ENCODE measurements at places on chromosomes 6 and 20.

- no peak for ATAC-seq
Observed at GRCh38 chr20:51272401-51272800, 249.5 kb upstream of the KCNG1 start.

- no peak for ATAC-seq
Observed at GRCh38 chr6:45571159-45571558, 193.4 kb upstream of the SUPT3H start.

GRCh38 chr20:44166477-44166876 lies 20.5 kb downstream of the JPH2 start:
- ATAC-seq = no peak

DNA sequence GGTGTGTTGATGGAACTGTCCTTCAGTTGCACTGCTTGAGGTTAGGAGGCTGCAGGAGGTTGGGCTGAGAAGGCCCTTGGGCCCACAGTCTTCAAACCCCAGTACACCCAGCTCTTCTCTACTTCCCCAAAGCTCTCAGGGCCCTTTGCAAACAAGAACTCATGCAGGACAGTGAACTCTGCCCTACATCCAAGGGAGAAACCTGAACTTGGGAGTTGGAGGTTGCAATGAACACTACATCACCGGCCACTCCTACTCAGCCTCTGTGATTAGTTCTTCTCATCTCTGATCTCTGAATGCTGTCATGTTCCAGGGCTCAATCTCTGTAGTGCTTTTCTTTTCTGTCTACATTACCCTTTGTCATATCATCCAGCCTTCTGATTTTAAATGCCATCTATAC lies 148.5 kb upstream of the PDE7B start:
- ATAC-seq = no peak

DNA sequence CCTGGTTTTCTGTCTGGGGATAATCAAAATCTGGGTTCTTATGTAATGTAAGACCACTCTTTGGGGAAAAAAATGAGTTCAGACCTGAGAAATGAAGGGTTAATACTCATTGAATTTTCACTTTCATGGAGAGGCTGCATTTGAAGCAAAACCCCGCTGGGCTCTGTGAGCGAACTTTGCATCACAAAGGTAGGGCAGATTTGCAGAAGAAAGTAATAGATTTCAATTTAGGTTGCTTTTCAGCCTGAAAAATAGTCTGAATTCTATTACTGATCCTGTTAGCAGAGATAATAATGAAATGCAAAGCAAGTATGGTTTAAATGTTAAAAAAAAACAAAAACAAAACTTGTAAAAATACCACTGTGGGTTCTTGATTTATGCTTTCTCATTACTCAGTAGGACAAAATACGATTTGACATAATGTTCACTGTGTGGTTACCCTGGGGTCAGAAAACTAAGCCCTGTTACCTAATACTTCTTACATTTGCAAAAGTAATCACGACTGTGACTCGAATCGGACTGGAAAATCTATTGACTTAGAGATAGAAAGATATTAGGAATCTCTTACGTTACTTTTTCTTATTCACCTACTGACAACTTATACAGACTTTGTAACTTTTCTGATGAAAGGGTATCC lies 72.2 kb downstream of the UST start:
- no peak for ATAC-seq

DNA sequence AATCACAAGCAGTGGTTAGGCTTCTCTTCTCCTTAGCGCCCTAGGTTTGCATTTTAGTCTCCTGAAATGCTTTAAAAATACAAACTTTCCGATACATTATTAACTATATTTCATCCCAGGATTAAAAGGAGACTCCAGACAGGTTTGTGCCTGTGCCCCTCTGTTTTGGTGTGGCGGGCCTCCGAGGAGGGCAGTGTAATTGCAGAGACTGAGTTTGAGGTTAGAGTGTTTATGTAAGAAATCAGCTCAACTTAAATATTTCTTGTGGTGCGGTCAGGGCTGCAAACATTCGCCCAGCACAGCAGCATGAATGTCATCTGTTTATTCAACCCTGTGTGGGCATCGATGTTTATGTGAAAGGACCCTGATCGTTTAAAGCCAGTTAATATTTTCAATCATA lies 130.4 kb upstream of the AKAP12 start:
- no peak for ATAC-seq

GRCh38 chr20:53706466-53707370 lies 113.1 kb upstream of the ZNF217 start:
- no peak for ATAC-seq

GRCh38 chr6:113182370-113183141 lies 674.6 kb upstream of the MARCKS start:
- no peak for ATAC-seq

- ATAC-seq = no peak
Observed at GRCh38 chr6:834866-835265, 141.9 kb upstream of the EXOC2 start.

DNA sequence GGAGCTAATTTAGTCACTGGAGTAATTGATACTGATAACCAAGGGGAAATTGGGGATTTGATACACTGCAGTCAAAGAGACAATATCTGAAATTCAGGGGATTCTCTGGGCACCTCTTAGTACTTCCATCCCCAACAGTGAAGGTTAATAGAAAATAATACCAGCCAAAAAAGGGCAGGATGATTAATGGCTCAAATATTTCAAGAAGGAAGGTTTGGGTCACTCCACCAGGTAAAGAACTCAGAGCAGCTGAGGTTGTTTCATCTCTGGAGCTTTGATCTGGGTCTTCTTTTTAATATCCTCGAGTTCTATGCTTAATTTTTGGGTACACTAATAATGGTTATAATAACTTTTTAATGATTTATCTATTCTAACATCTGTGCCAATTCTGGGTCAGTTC lies 70.8 kb downstream of the CDKAL1 start:
- no peak for ATAC-seq

GRCh38 chr20:16803965-16804792 lies 56.0 kb downstream of the OTOR start:
- ATAC-seq = peak; percentile 60

GRCh38 chr20:41152108-41152757 lies 14.9 kb downstream of the PLCG1 start:
- no peak for ATAC-seq

DNA sequence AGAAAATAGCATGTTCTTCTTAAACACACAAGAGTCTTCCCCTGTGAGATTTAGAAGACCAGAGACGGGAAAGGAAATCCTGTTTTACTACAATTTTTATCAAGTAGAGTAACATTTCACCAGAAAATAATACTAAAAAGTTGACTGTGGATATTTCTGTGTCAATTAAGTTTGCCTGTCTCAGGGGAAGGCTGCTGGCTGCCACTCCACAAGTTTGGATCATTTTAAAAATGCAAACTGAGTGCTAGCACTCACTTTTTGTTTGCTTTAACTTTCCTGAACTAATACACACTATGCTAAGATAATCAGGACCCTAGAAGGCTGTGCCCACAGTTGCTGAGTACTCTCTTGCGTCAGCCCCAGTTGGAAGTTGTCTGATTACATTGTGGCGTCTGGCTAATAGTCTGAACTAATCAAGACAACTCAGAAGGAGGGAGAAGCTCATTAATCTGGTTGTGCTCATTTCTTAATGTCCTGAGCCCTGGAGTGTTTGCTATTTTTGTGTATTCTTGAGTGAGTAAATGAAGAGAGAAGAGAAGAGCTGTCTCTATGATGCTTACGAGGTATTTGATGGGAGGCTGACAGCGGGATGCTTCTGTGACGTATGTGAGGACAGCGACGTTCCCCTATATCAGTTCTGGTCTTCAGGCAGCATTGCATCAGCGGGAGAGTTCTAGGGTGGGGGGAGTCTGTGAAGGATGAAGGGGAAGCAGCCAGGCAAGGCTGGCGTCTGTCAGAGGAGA lies 664.2 kb downstream of the QKI start:
- no peak for ATAC-seq

- ATAC-seq = no peak
Observed at GRCh38 chr6:159372333-159372732, 203.1 kb downstream of the FNDC1 start.

DNA sequence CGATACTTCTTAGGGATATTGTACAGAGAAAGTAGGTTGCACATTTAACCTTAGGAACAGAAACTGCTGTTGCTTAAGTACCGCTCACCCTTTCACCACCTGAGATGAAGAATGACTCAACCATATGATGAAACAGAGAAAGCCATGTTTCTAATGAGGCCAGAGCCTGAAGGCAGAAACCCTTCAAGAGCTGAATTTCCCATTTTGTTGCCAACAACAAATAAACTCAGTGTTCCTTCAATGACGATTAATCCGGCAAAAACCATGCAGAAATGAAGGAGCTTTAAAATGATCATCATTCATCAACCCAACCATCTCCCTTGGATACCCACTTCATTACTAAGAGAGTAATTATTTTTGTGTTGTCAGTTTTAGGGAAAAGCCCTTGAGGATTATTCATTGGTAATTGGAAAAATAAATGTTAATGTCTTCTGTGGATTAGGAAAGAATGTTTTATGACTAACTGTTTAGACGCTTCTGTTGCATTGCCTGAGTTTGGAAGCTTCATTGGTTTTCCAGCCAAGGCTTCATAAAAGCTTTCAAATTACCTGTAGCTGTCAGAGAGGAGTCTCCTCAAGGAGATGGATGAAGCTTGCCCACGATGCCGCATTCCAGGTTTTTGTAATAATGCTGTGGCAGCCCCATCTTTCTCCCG lies 112.1 kb upstream of the IYD start:
- peak; percentile 87 for ATAC-seq

DNA sequence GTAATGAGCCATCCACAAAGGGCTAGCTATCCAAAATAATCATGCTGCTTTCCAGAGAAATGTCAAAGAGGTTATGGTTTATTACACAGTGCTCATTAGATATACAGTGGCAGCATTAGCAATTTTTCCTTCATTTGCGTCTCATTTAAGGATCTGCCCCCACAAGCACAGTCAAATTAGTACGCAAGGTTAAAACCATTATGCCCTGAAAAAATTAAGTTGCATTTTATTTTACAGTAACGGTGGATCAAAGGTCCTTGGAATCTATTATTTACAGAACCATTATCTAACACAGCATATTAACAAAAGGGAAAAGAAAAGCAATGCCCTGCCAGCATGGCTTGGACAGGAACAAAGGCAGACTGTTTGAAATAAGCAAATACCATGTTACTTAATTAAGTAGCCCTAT lies 144.8 kb downstream of the PDSS2 start:
- ATAC-seq = no peak

- ATAC-seq = no peak
Observed at GRCh38 chr6:113361014-113361645, 496.0 kb upstream of the MARCKS start.

DNA sequence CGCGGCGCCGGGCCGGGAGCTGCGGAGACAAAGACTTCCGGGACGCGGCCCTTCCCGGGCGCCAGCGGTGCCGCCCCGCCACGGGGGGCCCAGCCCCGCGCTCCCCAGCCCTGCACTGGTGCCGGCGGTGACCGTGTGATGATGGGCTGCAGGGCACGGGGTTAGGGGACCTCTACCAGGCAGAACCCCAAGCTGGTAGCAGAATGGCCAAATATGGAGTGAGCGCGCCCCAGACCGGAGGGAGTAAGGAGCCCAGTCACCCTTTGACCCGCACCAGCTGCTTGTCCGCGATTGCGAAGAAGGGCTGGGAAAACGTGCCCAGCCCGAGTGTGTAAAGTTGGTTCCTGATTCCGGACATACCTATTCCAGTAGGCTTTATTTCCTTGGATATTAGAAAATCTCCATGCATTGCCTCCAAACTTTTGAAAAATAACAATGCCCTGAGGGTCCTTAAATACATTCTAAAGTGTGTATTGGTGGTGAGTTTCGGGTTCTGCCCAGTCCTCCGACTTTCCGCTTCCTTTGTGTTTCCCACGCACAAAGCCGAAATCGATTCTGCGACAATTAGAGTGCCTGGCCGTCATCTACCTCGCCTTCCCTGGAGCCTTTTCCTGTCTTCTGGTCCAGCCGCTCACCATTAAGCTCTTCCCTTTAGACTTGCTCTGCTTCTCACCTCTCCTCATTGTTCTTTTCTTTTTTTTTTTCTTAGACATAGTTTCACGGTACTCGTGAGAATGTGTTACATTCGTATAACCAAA lies 1.1 kb downstream of the ABRACL start:
- ATAC-seq = peak; percentile 52

GRCh38 chr6:116511424-116512110 lies at the start of gene CALHM5:
CALHM5 (plus strand) TSS chr6:116511639; CDS start chr6:116511697, 58 bp downstream.
- ATAC-seq = peak; percentile 88

- ATAC-seq = no peak
Observed at GRCh38 chr6:162940426-162940825, 212.7 kb downstream of the PACRG start.

DNA sequence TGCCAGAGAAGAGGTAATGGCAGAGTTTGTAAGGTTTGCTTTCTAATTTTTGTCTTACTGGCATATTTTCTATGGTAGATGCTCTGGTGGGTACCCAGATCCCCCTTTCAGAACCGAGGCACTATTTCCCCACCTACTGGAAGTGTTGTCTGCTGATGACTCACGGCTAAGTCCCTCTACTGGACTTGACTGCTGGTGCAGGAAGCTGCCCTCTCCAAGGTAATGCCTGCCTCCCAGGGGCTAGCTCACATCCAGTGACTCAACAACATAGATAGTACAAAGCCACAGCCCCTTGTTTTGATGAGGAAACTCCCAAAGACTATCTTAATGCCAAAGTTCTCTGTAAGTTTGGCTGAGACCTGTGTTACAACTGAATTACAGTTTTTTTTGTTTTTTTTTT lies 285.4 kb upstream of the FLRT3 start:
- ATAC-seq = peak; percentile 33

- ATAC-seq = no peak
Observed at GRCh38 chr20:41786158-41786557, 168.0 kb upstream of the CHD6 start.

- no peak for ATAC-seq
Observed at GRCh38 chr6:169545982-169546381, 155.8 kb downstream of the WDR27 start.

GRCh38 chr20:57867181-57867803 lies 157.5 kb upstream of the PMEPA1 start:
- no peak for ATAC-seq

- no peak for ATAC-seq
Observed at GRCh38 chr6:135233686-135234491, 52.8 kb downstream of the MYB start.

GRCh38 chr6:9405825-9406224 lies 970.5 kb upstream of the SLC35B3 start:
- ATAC-seq = no peak

DNA sequence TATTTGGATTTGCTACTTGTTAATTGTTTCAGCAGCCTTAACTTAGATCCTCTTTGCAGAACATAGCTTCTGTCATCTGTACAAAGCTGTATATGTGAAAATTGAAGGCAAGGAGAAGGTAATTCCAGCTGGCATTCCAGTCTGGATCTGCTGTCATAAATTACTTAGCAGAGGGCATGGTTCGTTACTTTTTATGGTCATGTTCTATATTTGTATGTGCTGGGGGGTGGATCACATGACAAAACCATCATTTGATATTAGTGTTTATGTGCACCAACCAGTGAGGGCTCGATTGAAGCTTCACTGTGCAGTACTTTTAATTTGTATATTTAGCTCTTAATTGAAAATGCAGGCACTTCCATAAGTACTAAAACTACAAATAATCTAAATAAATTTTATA lies 80.2 kb downstream of the CAP2 start:
- ATAC-seq = no peak

DNA sequence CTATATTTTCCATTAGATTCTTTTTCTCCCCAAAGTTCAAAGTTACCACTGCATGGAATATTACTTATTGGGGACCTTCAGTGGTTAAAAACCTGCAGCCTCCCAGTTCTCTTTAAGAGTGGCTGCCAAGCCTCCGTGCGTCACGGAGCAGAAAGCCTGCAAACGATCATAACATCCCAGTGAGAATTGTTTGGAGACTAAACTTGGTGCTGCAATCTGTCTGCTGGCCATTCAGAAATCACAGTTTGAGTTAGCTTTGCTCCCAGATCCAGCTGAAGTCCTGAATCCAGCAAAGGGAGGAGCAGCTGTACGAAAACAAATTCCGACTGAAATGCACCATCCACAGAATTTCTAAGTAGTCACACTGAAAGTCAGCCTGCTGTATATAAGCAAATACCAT lies 213.5 kb upstream of the PDE10A start:
- ATAC-seq = no peak
